AG09309 (cell line): ENCODE measurements at places on chromosomes 4 and X.
A peak's percentile ranks its signal among the peaks of the same experiment; 100 is the strongest.

DNA sequence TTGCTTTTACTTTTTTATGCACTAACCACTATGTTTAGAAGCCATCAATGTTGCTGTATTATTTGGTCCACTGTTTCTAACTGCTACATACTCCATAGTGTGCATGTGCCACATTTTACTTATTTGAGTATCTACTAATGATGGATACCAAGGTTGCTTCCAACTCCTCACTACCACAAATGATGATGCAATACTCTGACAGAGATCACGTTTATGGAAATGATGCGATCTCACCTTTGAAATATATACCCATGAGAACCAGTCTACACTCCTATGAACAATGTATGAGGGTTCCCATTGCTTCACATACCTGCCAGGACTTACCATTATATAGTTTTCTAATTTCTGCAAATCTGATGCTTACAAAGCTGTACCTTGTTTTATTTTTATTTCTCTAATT is 44.2 kb downstream of the HUWE1 start:
- DNase-seq = no peak

GRCh38 chrX:7146703-7147412 is 654 bp upstream of the STS start:
- no peak for DNase-seq

DNA sequence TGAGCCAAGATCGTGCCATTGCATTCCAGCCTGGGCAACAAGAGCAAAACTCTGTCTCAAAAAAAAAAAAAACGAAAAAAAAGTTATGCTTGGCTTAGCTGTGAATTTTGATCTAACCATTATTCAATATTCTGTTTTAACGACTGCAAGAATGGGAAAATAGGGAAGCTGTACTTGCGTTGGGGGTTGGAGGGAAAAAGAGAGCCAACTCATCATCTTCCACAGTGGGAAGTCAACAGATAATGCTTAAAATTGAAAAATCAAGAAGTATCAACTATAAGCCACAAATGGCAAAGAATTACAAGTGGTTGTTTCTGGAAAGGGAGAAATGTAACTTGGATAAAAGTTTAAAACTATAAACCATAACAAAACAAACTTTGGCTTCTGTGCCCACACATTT is 2.9 kb downstream of the TEC start:
- DNase-seq = no peak

- DNase-seq = no peak
Measured at GRCh38 chr4:41541687-41542094, 3.7 kb downstream of the LIMCH1 start.

GRCh38 chrX:68822641-68823410 is 6.0 kb upstream of the EFNB1 start:
- DNase-seq = no peak

- DNase-seq = no peak
Measured at GRCh38 chrX:129701624-129702069, 37.1 kb upstream of the XPNPEP2 start.

DNA sequence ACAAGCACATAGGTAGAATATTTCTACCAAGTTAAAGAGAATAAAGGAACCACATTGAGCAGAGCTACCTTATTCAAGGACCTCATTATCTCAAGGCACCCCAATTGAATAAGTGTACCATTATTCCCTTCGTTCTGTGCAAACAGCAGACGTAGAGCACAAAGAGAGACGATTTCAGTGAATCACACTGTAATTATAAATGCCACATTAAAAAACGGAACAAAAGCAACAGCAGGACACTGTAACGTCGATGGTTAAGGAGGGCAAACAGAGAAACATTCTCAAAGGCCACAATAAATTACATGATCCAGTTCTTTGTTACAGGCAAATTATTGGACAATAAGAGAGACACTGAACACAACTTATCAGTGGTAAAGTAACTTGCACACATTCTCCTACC is 644.1 kb upstream of the TENM3 start:
- no peak for DNase-seq

- DNase-seq = no peak
Measured at GRCh38 chrX:103437147-103437873, 61.0 kb downstream of the BEX3 start.

- DNase-seq = no peak
Measured at GRCh38 chr4:159413306-159413943, 310.5 kb downstream of the RAPGEF2 start.

DNA sequence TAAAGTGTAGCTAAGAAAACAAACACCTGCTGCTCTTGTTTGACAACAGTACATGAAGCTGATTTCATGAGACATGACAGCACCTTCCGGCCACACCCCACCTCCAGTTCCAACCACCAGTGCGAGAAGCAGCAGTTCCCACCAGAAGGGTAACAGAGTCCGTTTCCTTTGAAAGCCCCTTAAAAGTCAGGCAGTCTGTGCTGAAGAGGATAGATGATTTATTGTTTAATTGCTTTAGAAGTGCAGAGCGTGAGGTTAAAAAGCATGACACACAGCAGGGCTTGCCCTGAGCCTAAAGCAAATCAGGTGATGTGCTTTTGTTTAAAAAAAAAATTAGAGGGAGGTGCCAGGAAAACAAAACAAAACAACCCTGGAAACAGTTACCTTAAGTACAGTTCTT is 82.6 kb downstream of the HADH start:
- no peak for DNase-seq

DNA sequence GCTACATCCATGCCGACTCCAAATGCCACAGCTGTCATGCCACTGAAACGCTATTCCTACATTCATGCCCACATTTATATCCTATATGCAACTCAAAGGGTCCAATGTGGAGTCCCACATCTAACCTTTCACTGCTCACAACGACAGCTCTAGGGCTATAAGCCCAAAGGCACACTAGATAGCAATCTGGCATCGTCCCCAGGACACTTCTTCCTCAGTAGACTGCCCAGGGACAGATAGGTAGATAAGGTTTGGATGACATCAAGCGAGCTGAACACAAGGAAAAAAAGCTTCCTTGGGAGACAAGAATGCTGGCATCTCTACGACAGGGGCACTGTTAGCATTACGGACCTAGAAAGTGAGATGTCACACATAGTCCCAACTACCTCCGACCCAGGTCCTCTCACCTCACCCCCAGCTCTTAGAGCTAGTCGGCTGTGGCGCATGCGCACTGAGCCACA is 685 bp downstream of the RAB9B start:
- no peak for DNase-seq

- DNase-seq = no peak
Measured at GRCh38 chr4:117770269-117771102, 263.8 kb upstream of the NDST3 start.

- DNase-seq = no peak
Measured at GRCh38 chr4:158025131-158025530, 147.7 kb downstream of the GASK1B start.

GRCh38 chr4:4323705-4324534 is 33.9 kb downstream of the ZBTB49 start:
- DNase-seq = no peak

DNA sequence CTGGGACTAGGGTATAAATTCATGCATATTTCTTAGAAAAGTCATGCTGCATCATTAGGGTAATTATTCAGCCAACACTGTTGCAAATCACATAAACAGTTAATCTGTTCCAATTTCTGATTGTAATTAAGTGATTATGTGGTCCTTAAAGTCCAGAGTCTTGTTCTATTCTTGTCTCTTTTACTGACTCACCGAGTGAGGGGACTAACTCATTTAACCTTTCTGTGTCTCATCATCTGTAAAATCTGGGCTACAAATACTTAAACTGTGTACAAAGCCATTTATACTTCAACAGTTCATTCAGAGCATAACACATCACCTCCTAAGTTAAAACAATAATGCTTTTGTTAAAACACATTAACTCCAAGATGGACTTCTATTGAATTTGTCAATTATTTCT is 65.4 kb upstream of the KLHL13 start:
- no peak for DNase-seq

DNA sequence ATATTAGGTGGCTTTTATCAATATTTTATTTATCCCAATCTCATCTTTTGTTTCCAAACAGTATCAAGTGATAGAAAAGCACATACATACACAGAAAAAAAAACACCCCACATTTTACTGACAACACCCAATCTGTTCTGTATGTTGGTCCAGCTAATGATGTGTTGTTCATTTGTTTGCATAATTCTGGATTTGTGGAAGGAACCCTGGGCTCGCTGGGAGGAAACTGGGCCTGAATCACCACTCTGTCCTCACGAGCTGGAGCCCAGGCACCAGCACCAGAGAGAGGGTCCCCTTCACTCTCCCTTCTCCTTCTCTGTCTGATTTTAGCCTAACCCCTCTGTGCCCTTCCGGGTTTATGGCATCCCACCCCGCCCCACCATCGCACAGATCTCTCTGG is 79.8 kb downstream of the PSAPL1 start:
- DNase-seq = no peak

GRCh38 chrX:68681443-68681941 is 34.0 kb downstream of the STARD8 start:
- peak; percentile 35 for DNase-seq

- no peak for DNase-seq
Measured at GRCh38 chr4:38692421-38692820, 28.4 kb downstream of the KLF3 start.

DNA sequence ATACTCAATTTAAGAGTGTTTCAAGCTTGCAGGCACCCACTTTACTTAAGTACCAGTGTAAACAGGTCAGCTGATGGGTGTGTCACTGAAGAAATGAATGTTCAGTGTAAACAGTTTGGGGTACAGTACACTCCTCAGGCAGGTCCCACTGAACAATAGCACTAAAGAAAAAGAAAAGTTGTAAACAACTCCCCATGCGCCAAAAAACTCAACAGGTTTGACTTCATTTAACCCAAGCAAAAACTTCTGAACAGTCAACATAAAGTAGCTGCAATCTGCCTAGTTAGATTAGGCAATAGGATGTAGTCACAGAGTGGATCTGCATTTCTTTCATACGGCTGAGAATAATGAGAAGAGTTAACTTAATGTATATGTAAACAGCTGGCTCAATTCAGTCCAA is 93.2 kb downstream of the FAM13A start:
- no peak for DNase-seq

DNA sequence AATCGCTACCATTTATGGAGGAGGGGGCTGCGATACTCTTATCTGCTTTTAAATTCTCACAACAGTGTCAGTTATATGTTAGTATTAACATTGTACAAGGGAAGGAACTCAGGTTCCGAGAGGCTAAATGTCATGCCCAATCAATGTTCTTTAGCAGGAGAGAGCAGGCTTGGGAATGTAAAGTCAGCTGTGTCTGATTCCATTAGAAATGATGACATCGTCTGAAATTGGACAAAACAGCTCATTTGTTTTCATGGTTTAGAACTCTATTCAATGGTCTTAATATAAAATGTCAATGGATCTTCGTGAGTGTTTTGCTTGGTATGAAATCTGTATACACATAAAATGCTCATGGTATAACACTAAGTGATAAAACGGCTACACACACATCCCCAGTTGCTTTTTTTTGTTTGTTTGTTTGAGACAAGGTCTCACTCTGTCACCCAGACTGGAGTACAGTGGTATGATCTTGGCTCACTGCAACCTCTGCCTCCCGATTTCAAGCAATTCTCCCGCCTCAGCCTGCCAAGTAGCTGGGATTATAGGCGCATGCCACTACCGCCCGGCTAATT is 11.9 kb upstream of the SH3KBP1 start:
- DNase-seq = no peak

GRCh38 chr4:110678517-110679227 is 55.8 kb upstream of the PITX2 start:
- DNase-seq = no peak

DNA sequence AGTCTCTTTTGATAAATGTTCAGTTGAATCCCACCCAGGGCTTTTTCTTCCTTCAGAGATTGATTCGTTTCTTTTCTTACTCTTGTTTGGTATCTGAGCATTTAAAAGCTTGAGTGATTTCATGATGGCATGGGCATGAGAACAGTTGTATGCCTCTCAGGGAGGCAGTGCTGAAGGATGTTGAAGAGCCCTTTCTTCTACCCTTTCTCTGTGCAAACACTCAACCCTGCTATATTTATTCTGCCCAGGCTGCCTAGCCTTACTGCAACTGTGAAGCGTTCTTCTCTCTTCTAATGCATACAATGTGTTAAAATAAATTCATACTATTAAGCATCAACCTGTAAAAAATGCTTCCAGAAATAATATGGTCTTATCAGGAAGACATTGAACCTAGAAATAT is 367.6 kb upstream of the LCORL start:
- DNase-seq = no peak

DNA sequence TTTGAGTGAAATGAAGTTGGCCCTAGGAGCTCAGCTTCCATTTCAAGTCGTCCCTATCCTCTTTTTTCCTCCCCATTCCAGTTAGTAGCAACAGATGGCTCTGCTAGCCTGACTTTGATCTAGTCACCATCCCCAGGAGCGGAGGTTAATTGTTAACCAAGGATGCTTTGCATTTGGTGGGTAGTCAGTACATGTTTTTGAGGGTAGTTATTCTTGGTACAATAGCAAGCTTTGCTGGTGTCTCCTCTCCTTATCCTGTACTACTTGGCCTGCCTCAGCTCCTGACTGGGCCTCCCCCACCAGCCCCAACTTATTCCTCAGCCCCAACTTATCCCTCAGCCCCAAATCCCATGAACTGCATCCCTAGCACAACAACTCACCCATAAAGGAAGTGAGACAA is 14.8 kb upstream of the RTL5 start:
- DNase-seq = no peak

GRCh38 chrX:149022485-149022884 is 482.6 kb downstream of the IDS start:
- no peak for DNase-seq

DNA sequence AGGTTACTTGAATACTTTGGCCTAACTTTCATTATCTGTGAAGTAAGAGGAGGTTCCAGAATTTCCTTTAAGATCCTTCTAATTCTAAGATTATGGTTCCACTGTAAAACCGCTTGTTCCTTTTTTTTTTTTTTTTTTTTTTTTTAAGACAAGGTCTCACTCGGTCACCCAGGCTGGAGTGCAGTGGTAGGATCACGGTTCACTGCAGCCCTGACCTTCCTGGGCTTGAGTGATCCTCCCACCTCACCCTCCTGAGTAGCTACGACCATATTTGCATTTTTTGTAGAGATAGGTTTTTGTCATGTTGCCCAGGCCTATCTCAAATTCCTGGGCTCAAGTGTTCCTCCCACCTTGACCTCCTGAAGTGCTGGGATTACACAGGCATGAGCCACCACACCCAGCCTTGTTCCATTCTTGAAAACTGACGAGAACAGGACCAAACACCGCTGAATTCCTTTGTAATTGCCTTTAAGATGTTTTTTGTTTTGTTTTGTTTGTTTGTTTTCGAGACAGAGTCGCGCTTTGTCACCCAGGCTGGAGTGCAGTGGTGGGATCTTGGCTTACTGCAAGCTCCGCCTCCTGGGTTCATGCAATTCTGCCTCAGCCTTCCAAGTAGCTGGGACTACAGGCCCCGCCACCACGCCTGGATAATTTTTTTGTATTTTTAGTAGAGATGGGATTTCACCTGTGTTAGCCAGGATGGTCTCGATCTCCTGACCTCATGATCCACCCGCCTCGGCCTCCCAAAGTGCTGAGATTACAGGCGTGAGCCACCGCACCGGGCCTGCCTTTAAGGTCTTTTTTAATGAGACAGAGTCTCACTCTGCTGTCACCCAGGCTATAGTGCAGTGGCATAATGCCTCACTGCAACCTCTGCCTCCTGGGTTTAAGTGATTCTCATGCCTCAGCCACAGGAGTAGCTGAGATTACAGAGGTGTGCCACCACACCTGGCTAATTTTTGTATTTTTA is 6.8 kb downstream of the PDS5A start:
- DNase-seq = no peak
